ENCODE measurements at places on chromosomes 13 and 19. TPM values are rescaled to one million over a fixed set of nuclear protein-coding genes. Genes with fewer than 3 reads are reported as not detected.

RFPL4AL1 gene
- not detected for total RNA-seq

TPRX2 gene
- total RNA-seq, result not detected

GRCh38 chr13:73467125-73467524 lies 408.3 kb downstream of the KLF5 start:
- DNase-seq, result no peak

DNA sequence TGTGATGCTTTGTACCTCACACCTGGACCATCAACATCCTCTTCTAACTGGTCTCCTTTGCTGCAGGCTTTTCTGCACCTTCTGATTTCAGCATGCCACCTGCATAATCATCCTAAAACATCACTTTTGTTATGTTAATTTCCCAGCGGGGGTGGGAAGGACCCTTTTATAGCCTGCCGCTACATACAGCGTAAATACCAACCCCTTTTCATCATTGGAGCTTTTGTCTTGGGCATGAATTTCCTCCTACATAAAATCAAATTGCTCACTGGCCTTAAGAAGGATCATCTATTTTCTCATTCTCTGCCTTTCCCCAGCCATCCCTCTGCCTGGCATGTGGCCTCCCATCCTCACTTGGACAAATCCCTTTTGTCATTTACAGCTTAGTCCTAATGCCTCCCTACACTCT lies 124.7 kb downstream of the RBM26 start:
- no peak for DNase-seq

F10 gene
- total RNA-seq, result not detected

- no peak for DNase-seq
These were observed 1.2 kb upstream of the DCT start for GRCh38 chr13:94480672-94481145.

DNA sequence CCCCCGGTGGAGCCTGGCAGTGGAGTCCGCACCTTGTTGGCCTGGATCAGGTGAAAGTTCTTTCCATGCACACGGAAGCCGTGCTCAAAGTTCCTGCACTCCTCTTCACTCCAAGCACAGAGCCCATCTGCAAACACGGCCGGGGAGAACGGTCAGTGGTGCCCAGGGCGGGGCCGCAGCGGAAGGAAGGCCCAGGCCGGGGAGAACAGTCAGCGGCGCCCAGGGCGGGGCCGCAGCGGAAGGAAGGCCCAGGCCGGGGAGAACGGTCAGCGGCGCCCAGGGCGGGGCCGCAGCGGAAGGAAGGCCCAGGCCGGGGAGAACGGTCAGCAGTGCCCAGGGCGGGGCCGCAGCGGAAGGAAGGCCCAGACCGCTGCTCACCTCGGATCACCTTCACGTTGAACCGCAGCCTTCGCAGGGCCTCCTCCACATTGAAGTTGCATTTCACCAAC lies 20.6 kb upstream of the PLPP2 start:
- no peak for DNase-seq

CDC42EP5 gene
- 0.61 TPM for total RNA-seq

- DNase-seq, result no peak
These were observed 154.0 kb upstream of the TSC22D1 start for GRCh38 chr13:44730099-44730498.

DNA sequence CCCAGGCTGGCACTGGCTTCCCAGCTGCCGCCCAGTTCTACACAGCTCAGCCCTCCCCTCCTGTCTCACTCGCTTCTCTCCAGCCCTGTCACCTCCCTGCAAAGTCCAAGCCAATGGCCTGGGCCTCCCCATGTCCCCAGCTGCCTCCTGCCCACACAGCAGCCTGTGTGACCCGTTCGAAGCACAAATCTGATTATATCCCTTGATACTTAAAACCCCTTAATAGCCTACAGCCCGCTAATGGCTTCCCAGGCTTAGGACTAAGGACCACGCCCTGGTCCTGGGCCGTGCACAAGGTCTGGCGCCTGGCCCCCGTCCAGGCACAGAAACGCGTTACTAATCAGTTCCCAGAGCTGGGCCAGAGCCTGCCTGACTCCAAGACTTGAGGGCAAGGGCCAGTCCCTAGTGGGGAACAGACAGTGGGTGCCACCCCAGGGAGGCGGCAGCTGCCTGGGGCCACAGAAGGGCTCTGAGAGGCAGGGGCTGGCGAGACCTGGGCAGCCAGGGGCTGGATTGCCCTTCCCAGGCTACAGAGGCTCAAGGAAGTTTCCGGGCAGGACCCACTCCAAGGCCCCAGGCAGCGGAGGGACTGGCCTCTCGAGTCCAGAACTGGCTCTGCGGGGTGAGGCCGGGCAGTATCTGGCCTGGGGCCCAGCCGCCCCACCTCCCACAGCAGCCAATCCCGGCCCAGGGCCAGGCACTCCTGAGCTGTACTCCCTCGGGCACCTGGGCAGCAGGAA lies 10.4 kb downstream of the XAB2 start:
- no peak for DNase-seq

GRCh38 chr13:104683789-104684188 lies 1617.6 kb upstream of the SLC10A2 start:
- DNase-seq, result no peak

GRCh38 chr19:17325881-17326594 lies 8.6 kb downstream of the ANO8 start:
- DNase-seq, result no peak

KL gene
- 0.75 TPM for total RNA-seq

DNA sequence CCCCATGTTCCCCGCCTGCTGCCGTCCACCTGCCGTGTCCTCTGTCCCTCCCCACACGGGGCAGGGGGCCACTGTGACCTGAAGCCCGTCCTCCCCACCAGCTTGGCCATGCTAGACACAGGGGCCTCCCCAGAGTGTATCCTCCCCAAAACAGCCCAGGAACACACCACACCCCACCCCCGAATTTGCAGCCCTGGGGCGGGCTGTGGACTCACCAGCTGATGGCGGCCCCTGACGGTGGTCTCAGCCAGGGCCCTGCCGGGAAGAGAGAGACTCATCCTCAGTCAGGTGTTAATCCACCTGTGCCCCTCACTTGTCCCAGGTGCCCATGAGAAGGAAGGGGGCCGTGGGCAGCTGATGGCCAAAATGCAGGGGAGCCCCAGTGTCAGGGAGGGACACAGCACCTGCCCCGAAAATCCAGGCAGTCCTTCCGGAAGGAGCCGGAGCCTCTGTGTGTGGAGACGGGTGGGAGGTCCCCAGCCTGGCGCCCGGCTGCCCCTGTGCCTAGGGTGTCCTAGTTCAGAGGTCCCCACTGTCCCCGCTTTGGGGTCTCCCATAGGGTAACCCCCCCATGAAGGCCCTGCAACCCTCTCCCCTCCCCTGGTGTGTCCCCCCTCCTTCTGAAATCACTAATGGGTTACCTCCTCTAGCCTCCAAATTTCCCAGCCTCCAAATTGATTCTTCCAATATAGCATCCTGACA lies 39.3 kb upstream of the TCF3 start:
- DNase-seq, result no peak

Data from activated CD4-positive, alpha-beta T cell treated with anti-CD3 and anti-CD28 coated beads, Interleukin-2, amount 10 ng/mL, durations not matched to agents 24 days and 14 days (primary cell).